ENCODE measurements at places on chromosomes 1 and 21.

- no peak for DNase-seq
Observed at GRCh38 chr21:46411236-46411635, 47.5 kb upstream of the DIP2A start.

- peak; percentile 94 for DNase-seq
Observed at GRCh38 chr1:22143065-22144033, at the start of gene WNT4. Gene WNT4 (minus strand): TSS chr1:22143097. CDS start chr1:22142922, 175 bp downstream.

GRCh38 chr1:245996811-245997210 is 510.3 kb downstream of the SMYD3 start:
- DNase-seq: no peak

DNA sequence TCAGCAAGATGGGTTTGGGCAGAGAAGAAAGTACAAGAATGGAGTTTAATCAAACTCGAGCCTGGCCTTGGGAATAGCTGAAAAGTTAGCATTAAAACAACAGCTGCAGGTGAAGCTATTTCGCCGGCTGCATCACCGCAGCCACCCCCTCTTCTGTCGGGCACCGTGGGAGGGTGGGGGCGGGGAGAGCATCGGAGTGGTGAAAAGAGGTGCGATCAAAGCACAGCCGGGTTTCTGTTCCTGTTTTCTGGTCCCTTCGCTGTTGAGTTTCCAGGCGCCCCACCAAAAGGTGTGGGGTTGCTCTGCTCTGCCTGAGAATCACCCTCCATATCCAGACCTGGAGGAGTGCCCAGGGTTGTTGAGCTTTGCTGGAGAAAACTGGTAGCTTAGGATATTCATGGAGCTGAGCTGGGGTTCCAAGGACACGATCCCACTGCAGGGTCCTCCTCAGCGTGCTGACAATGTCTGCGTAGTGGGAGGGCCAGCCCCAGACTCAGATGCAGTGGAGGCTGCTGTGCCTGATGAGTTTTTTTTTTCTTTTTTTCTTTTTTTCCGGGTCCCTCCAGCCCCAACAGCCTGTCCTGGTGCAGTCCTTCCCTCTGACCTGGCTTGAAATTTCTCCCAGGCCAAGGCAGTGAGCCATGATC is 127.5 kb upstream of the C1orf174 start:
- DNase-seq: no peak

DNA sequence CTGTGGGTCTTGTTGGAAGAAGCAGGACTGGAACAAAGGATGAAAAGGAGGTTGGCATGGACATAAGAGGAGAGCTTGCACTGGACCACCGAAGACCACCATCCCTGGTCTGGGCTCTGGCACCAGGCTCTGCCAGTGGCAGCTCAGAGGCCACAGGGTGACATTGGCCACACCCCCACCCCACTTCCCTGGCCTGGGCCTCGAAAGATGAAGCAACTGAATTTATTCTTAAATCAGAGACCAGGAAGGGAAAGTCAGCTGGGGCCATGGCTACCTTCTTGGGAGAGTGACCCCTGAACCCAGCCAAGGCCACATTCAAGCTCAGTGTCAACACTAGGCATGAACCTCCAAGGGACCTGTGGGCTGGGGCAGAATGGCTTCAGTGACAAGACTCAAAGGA is 4.0 kb downstream of the KLHDC7A start:
- no peak for DNase-seq

DNA sequence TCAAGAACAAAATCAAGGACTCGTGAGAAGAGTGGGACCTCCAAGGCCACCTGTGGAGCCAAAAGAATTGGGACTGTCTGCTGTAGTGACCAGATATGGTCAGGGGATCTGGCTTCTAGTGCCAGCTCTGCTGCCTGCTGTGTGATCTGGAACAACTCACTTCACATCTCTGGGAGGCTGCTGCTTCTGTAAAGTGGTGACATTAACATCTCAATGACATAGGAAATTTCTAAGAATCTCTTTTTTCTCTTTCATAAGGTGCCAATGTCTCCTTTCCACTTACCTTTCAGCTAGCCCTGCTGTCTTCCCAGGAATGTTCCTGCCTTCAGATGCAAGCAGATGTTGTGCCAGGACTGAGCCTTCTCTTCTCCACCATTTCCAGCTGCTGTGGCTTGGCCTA is 5.0 kb upstream of the SRSF4 start:
- DNase-seq: no peak

GRCh38 chr1:207579436-207579799 is 65.5 kb upstream of the CR1L start:
- DNase-seq: peak; percentile 63

DNA sequence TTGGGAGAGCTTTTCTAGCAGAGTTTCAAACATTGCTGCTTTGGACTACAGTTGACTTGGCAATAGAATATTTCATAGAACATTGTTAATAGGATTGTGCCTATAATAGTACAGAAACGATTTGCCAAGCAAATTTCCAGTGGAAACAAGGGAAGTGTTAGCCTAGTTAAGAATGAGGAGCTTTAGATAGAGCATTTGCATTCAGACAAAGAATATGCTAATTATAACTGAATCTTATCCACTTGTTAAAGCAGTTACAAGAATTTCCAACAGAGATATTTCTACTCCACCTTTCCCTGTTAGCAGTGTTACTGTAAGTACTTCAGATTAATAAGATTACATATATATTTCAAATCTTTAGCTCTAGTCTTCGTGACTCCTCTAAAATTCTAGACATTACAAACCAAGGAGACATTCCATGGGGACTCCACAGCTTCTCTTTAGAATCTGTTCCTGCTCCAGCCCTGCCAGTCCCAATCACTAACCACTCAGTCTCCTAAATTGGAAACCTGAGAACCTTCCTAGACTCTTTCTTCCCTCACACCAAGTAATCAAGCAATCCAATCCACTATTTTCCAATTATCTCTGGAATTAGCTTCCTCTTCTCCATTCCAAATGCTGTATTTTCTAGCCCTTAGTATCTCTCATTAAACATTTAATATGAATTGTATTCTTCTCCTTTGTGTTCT is 141.8 kb upstream of the PBX1 start:
- no peak for DNase-seq

DNA sequence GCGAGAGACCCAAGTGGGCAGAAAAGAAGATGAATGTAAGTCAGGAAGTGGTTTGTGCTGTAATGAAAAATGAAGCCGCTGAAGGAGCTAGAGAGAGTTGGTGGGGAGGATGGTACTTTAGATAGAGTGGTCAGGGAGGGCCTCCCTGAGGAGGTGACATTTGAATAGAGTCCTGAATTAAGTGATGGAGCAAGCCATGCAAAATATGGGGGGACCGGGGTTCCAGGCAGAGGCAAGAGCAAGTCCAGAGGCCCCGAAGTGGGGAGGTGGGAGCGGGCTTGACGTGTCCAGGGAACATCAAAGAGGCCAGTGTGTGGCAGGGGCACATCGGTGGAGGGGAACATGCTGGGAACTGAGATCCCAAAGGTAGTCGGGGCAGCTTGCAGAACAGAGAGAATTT is 43.1 kb downstream of the OPRD1 start:
- no peak for DNase-seq

- peak; percentile 88 for DNase-seq
Observed at GRCh38 chr1:200971955-200972711, 51.4 kb downstream of the KIF21B start.

Measured in GM03348 (cell line).